Right kidney (tissue), 9 donors: ENCODE measurements at places on chromosomes 5 and 9.

DNA sequence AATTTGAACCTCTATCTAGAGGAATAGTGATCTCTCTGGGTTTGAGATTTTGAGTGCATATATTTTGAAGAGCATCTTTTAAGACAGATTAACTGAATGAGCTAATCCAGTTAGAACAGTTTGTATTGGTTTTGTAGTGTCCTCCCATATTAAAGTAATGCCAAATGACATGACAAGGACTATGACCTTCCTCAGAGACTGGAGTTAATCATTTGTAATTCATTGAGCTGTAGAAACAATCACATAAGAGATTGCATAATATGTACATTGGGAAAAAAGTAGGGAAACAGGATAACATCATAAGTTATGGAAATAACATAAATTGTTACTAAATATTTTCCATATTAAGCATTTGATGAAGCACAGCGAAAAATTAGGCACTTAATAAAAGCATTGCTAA is 45.8 kb upstream of the PRDM9 start:
- no peak for DNase-seq

DNA sequence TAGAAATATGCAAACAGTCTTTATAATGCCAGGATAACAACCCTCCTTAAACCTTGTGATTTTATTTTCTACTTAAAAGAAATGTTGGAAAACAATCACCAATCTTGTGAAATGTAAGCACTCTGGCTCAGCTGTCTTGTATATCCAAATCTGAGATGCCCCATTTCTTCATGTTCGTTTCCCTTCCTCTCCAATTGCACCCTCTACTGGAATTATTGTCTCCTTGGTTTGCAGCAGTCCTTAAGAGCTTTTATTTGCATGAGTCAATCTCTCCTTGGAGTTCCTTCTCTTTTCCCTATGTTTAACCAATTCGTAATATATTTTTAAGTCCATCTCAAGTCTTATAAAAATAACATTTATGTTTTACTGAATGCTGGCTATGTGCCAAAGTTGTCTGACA is 362.0 kb upstream of the CDH10 start:
- DNase-seq, result no peak

GRCh38 chr5:78816143-78816765 is 167.7 kb upstream of the LHFPL2 start:
- no peak for DNase-seq

DNA sequence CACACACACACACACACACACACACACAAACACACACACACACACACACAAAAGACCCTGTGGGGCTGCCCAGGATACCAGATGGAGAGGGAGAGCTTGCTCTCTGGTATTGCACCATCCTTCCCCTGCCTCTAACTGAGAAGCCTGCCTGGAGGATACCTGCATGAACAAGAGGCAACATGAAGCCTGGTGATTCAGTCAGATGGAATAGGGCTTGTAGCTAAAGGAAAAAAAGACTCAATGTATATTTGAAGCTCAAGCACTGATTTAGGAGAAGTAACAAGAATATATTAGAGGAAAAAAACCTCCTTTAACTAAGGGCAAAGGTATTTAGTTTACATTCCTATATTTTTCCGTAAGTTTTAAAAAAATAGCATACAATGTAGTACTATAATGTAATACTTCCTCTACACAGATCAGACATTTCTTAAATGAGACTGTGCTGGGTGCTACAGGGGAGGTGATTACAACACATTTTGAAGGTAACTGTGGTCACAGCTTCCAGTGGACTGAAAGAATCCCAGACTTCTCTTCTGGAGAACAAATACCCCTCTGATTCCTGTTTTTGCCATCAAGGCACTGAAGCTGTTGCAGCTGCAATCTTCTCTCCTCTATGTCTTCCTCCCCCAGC is 169.3 kb downstream of the DCP2 start:
- DNase-seq, result no peak

DNA sequence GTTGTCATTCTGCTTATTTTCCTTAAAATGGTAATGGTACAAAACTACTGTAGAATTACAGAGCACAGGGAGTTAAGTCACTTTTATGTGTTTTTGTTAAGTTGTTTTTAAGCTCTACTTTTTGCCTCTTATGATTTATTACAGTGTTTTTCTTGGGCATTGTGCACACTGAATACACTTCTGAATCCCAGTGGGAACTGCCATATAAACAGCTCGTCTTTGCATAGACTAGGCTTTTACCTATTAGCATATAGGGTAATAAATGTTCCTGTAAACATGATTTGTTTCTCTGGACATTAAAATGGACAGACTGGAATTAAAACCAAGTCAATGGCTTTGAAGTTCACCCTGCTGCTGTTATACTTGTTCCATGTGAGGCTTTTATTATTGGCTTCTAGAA is 12.2 kb downstream of the KLF9 start:
- DNase-seq, result no peak

- DNase-seq, result no peak
Observed at GRCh38 chr5:25301836-25302235, 657.1 kb upstream of the CDH10 start.

DNA sequence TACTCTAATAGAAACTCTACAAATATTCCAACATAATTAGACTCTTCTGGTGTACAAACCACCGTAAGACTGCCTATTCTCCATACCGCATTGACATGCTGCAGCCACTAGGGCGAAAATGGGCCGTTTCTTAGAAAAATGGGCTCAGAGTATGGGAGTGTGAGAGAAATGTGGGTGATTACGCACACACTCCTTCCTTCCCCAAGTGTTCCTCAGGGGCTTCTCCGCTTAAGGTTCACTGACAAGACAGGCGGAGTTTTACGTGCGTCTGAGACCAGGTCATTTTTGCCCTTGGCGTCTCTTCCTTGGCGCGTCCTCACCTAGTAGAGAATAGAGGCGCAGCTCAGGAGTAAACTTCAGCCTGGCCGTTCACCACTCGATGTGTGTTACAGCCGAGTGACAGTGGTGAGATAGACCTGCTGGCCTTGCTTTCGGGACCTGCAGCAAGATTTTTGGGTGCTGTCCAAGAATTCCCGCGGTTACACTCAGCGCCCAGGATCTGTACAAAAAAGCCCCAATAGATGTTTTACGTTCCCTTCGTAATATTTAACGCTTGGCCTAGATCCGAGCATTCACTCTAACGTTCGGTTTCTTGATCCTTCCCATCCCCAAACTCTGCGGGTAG is 1.8 kb upstream of the NTRK2 start:
- no peak for DNase-seq

GRCh38 chr5:133245191-133246052 is 193.6 kb downstream of the HSPA4 start:
- DNase-seq, result no peak

- DNase-seq, result no peak
Observed at GRCh38 chr9:73869264-73869663, 627.9 kb upstream of the RORB start.

GRCh38 chr5:80181618-80182211 is 74.1 kb downstream of the SERINC5 start:
- DNase-seq, result no peak

DNA sequence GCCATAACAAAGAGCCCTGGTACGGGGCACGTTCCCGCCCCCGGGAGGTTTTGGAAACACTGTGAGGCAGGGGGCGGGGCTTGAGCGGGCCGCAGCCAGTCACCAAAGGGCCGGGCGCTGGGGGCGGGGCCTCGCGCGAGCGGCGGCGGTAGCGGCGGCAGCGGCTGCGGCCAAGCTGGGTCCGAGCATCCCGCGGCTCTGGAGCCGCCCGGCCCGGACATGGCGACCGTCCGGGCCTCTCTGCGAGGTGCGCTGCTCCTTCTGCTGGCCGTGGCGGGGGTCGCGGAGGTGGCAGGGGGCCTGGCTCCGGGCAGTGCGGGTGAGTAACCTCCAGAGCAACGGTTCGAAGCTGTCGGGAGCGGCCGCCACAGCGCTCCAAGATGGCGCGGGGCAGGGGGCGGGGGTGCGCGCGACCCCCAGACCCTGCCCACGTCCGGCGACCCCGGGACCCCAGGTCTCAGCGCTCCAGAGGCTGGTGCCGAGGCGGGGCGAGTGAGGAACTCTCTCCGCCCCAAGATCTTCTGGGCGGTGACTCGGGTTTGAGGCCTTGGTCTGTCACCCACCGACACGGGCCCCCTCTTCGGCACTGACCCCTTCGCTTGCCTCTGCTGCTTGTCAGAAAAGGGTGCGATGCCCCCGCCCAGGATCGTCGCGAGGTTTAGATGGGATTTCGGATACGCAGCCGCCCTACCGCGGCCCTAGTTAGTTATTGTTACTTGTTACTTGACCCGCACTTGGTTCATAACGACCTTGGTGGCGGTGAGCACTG is at the start of gene RECK:
RECK (plus strand) TSS at position 134 of the 769 bp plus-strand sequence; CDS start at position 220, 86 bp downstream.
- DNase-seq, result peak; percentile 93

GRCh38 chr9:136851941-136852663 is at the start of gene MAMDC4:
Gene MAMDC4, plus strand, starts transcription at chr9:136852346. Its CDS starts 71 bp downstream, at chr9:136852417.
- DNase-seq, result no peak

DNA sequence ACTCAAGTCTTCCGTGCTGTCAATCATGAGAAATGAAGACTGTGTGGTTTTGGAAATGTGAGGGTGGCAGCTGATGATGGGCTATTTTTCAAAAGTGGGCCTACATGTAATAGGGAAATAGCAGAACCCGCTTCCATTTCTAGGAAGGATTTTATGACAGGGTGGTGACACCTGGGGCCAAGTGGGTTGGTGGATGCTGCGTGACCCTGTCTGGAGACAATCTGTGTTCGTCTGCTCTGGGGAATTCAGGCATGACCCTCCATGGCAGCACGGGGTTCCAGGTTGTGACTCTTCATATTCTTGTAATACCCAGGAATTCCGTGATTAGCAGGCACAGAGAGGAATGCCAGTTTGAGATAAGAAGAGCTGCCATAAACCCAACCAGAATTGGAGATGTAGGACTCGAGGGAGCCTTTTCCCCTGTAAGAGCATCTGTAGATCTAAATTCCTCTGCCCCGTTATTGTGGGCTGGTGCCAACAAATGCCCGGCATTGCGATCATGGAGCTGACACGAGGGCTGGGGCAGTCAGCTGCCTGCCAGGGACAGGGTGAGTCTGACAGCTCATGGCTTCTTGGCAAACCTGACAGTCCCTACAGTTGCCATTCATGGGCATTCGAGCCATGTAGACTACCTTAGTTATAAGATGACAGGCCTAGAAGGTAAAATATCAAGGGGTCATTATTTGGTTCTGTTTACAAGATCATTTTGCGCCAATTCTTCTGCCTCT is 279.7 kb downstream of the GADD45G start:
- no peak for DNase-seq

GRCh38 chr9:128705051-128705965 is 3.0 kb downstream of the PKN3 start:
- DNase-seq, result no peak

GRCh38 chr5:162283609-162284008 is 216.0 kb downstream of the GABRG2 start:
- no peak for DNase-seq

GRCh38 chr5:171424726-171425125 is 5.3 kb downstream of the FGF18 start:
- DNase-seq, result no peak

DNA sequence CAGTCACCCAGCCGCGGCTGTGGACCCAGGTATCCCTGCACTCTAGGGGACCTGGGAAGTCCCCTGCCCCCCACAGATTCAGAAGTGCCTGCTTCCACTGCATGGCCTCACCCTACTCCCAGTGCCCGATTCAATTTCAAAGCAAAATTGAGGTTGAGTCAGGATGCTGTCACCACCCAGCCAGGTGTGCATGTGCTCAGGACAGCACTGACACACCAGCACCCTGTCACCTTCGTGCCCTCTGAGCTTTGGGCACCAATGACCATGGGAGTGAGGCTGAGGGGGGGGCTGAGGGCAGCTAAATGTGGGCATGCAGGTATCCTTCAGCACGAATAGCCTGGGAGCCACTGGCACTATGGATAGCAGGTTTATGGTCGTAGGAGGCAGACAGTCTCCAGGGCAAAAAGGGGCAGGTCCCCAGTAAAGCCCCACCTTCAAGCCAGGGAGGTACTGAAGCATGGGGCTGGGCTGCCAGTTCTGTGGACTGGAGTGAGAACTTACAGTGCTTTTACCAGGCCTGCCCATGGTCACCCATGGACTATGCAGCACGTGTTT is 1151.6 kb upstream of the CDH6 start:
- no peak for DNase-seq

DNA sequence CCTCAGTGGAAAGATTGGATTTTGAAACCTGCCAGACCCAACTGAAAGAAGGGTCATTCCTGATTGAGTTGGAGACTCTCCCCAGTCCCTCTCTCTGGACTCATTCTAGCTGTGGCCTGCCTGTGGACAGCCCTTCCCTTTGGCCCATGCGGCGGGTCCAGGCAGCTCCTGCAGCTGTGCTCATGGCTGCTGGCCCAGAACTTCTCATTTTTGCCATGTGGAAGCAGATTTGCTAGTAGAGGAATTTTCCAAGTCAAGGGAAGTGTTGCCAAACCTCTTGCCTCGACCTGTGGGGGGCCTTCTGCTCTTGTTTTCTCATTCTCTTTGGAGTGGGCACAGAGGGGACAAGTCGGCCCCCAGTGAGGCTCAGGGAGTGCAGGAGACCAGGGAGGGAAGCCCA is 89.2 kb downstream of the ANKRD33B start:
- DNase-seq, result no peak

DNA sequence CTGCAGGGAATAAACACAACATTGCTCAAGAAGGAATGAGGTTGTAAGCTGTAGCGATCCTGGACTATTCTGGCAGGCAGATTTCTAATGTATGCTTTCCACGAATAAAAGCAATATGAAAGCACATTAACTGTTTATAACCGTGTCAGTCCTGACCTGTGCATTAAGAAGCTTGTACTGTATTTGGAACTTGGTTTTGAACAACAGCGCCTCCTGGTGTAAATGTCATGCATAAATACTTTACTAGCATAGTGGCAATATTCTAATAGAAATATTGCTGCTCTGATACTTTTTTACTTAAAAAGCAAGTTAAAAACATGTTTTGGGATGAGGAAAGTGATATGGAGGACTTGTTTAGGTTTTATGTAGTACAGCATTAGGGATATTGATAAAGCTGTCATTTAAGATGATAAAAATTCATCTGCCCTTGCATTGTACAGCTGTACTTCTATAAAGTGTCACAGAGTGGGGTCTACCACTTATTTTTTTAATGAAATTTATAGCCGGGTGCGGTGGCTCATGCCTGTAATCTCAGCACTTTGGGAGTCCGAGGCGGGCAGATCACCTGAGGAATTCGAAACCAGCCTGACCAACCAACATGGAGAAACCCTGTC is 70.7 kb upstream of the GNE start:
- peak; percentile 25 for DNase-seq

DNA sequence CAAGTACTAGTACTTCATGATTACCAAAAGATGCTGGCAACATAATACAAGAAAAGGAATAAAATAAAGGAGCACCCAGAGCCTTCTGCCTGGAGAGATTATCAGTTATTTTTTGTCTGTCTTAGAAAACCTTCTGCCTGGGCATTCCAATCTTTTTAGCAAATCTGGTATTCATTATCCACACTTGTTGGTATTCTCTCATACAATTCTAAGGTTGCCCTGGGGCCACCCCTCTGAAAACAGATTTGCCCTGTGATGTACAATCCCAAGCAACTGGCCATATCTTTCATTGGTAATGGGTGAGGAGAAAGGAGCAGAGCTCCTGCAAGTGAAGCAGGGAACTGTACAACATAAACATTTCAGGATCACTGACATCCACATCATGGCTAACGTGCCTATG is 47.8 kb downstream of the WDR41 start:
- no peak for DNase-seq

- DNase-seq, result no peak
Observed at GRCh38 chr9:99055384-99055783, 49.5 kb upstream of the TGFBR1 start.

- peak; percentile 19 for DNase-seq
Observed at GRCh38 chr5:139246394-139246793, 47.1 kb upstream of the MATR3 start.
